ENCODE measurements at places on chromosomes 6 and 20.

DNA sequence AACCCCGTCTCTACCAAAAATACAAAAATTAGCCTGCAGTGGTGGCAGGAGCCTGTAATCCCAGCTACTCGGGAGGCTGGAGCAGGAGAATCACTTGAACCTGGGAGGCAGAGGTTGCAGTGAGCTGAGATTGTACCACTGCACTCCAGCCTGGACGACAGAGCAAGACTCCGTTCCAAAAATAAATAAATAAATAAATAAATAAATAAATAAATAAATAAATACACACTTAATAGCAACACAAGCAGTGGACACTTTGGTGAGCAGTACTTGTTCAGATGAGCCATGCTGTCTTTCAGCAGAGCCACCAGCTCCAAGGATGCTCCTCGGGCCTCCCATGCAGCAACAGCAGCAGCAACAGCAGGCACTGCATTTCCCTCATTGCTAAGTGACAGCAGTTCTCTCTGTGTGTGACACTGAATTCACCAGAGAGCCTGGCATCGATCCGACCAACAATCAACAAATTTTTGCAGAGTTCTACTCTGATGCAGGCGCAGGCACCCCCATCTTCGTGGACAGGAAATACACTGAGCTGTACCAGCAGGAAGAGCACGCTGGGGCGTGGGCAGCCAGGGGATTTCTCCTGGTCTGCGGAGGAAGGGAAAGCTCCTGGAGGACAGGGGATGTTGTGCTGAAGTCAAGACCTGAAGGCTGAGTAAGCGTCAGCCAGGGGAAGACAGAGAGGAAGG lies 54.0 kb upstream of the SNX9 start:
- DNase-seq, result no peak

- DNase-seq, result no peak
Observed at GRCh38 chr20:37968841-37969401, 64.3 kb downstream of the TTI1 start.

DNA sequence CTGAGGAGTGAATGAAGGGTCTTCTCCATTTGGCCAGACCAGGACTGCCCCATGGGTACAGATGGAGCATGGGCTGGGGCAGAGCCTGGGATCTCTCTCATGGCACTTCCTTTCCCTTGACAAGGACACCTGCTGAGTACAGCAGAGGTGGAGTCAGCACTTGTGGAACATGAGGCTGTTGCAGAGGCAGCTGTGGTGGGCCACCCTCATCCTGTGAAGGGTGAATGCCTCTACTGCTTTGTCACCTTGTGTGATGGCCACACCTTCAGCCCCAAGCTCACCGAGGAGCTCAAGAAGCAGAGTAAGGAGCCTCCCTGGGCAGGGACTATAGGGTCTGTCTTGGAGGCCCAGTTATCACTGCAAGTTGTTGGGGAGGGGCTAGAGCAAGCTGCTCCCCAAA lies 29.6 kb downstream of the GSS start:
- no peak for DNase-seq

DNA sequence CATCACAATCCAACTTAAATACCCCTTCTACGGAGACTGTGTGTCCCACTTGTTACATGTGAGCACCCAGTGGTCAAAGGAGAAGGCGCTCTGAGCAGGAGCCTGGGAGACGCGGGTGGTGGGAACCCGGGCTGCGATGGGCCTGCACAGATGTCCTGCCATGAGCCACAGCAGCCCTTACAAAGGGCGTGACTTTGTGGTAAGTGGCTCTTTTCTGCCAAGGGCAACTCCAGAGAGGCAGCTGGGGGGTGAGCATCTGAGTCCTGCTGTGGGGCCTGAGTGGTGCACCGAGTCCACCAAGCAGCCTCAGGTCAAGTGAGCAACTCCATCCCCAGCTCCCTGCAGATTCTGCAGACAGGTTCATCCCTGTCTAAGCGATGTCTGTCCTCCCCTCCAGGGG lies 33.6 kb upstream of the CST7 start:
- DNase-seq, result no peak

Data from hypothalamus (tissue), 51 donors.